HS-27A (cell line): ENCODE measurements at places on chromosomes 4 and X.
A peak's percentile ranks its signal among the peaks of the same experiment; 100 is the strongest.

GRCh38 chr4:15020502-15021286 is 18.4 kb downstream of the CPEB2 start:
- DNase-seq, result no peak

GRCh38 chr4:155966731-155967395 is 13.2 kb upstream of the CTSO start:
- DNase-seq, result no peak

GRCh38 chrX:69186651-69187050 is 21.4 kb upstream of the PJA1 start:
- DNase-seq, result no peak

- no peak for DNase-seq
These were observed at the start of gene POU3F4 for GRCh38 chrX:83508006-83508405. POU3F4 (plus strand) TSS chrX:83508290; CDS start chrX:83508325, 35 bp downstream.

- no peak for DNase-seq
These were observed 18.3 kb upstream of the RPS6KA3 start for GRCh38 chrX:20284992-20285391.

DNA sequence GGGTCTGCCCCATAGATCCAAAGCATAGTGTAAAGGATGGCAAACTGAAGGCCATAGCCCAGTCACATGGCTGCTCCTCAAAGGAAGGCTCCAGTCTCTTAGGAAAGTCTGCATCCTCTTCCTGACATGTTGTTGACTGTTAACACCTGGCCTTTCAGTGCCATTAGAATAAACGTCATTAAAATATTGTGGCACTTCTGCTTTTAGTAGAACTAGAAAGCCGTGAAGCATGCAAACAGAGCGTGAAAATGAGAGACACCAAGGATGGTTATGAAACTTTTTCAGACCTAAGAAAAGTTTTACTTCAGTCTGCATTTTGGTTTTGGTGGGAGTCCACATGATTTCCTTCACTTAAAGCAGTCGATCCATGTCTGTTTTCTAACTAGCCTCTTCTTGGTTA is 41.1 kb upstream of the AFF2 start:
- no peak for DNase-seq

- no peak for DNase-seq
These were observed 23.0 kb upstream of the DHX15 start for GRCh38 chr4:24607334-24607733.

GRCh38 chrX:43500246-43500645 is 155.9 kb upstream of the MAOA start:
- DNase-seq, result no peak

GRCh38 chr4:81472281-81473182 is 825 bp upstream of the RASGEF1B start:
- DNase-seq, result no peak

DNA sequence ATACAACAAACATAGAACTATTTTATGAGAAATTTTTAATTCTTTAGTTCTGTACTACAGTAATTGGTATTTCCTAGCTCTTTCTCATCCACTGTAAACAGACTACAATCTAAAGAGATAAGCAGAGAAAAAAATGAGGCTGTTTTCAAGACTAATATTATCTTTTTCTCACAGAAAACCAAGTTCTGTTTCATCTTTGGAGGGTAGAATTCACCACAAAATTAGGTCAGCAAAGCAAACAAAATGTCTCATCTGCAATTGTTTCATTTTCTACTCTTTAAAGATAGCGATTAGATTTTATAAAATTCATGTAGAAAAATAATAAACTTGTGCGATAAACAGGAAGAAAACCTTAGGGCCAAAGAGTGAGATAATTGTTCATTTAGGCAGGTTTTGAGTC is 10.8 kb downstream of the APOO start:
- DNase-seq, result no peak

- no peak for DNase-seq
These were observed 428.4 kb upstream of the INTU start for GRCh38 chr4:127204322-127204721.

GRCh38 chrX:10049236-10049635 is 82.1 kb downstream of the CLDN34 start:
- DNase-seq, result no peak

- DNase-seq, result no peak
These were observed 139.9 kb downstream of the FRMPD4 start for GRCh38 chrX:12278151-12278550.

- DNase-seq, result no peak
These were observed 265.2 kb downstream of the CHIC1 start for GRCh38 chrX:73828080-73828720.

GRCh38 chr4:186557061-186557460 is 1.7 kb upstream of the MTNR1A start:
- no peak for DNase-seq

DNA sequence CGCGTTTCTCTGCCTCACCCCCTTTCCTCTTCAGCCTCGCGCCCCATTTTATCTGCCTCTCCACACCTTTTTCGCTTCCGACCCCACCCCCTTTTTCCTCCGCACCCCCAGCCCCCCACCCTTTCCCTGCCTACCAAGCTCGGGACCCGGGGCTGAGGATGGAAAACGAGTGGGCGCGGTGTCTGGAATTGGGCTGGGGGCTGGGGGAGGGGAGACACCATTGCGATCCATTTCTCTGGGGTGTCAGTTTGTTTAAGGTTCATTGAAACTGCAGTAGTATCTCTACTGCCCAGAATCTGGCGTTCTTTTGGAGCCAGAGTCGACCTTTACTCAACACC is 707 bp downstream of the SLC9A6 start:
- DNase-seq, result no peak

DNA sequence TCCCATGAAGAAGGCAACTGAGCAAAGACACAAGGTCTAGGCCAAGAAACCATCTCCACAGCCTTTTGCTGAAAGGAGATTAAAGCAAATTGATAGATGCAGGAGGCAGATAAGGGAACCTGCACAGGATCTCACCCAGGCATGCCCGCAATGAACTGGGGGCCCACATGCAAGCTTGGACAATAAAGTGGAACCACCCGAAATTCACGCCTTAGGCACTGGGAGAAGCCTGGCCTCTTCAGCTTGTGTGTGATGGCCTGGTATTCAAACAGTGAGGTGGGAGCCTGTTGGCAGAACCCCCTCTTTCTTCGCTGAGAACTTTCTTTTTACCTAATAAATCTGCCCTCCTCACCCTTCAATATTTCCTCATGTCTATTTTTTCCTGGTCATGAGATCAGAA is 213.2 kb downstream of the NR3C2 start:
- no peak for DNase-seq

DNA sequence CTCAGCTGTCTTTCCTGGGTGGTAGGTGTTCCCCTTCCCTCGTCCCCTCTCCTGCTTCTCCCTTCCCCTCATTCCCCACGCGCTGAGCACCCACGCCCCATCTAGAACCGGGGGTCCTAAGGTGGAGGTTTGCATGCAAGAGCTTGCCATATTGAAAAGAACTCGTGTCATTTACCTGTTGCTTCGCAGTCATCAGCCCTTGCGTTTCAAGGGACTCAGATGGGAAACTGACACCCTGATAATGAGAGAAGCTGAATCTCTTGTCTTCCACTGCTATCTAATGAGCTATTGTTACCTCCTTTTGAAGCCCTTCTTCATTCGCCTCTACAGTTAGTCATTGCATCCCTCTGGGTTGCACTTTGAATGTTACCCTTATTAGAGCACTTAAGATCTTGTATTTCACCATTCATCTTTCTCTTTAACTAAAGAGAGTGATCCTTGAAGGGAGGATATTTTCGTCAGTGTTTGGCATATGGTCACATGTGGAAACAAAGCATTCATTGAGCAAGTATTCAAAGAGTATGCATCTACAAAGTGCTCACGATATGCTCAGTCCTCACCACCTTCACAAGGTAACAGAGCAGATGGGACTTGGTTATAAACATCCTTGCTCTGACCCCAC is 25.7 kb downstream of the ARL9 start:
- DNase-seq, result no peak

- no peak for DNase-seq
These were observed 18.1 kb downstream of the HTRA3 start for GRCh38 chr4:8287343-8288280.

DNA sequence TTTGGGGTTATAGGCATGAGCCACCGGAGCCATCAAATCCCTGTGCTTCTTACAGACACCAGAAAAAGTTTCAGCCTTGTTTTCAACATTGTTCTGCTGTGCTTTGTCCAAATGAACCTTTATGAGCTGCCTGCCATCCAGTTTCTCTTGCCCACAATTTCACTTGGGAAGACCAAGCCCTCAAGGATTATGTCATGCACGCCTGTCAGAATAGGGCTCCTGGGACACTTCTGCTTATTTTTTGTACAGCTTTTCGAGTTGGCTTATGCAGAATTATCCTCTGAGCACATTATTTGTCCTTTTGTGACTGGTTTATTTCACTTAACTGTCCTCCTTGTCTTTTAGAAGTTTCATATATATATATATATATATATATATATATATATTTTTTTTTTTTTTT is 16.2 kb downstream of the UBE2K start:
- no peak for DNase-seq

GRCh38 chr4:3285558-3286334 is 7.1 kb upstream of the RGS12 start:
- DNase-seq, result no peak

- DNase-seq, result no peak
These were observed 16.0 kb downstream of the CCNQ start for GRCh38 chrX:153582896-153583295.

- DNase-seq, result no peak
These were observed 116.3 kb downstream of the MSN start for GRCh38 chrX:65783746-65784145.

- no peak for DNase-seq
These were observed 8.0 kb upstream of the MAGEB5 start for GRCh38 chrX:26208012-26208411.

DNA sequence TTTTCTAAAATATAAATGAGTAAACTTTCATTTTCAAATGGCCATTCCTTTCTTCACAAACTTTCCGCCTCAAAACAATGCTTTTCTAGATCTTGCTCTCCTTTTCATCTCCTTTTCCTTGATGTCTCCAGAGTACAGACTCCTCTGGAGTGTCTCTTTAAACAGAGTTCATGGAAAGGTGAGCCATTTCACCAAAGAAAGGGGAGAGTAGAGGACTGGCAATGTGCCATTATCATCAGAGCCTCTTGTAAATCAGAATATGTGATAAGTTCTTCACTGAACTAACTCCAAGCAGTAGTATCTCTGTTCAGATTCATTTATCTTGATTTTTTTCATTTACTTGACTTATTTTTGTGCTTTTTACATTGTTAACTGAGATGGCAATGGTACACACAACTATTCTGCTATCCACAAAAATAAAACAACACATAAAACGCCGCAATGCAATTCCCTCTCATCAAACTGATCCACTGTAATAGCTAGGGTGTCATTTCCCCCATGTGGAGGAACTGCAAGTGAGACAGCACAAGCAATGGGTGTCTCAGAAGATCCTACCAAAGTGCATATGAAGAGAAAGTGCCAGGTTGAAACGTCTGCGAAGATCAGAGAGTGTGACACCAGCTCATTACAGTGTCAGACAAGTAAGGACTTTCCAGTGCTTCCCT is 125.4 kb downstream of the RASL11B start:
- no peak for DNase-seq

DNA sequence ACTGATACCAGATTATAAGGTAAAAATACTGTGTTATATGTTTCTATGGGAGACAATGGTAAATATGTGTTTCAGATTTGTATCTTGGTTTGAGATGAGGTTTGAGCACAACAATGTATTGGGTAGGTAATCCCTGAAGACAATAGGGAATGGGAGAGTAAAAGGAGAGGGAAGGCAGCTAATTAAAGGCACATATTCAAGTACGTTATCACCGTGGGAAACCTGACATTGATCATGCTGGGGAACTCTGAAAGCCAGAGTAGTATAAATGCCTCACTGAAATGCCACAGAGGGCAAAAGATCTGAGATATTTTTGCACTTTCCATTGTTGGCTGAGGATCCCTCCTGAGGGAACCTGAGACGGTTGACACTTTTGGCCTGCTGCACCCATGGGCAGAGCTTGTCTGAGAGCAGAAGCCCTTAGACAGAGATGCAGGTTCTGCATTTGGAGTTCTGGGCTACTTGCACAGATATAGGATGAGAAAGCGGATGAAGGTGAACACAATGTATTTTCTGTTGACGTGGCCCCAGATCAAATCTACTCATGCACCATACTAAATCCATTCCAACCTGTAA is 506.7 kb downstream of the PCDH18 start:
- no peak for DNase-seq

GRCh38 chr4:30696191-30696590 is 24.0 kb upstream of the PCDH7 start:
- no peak for DNase-seq

- DNase-seq, result peak; percentile 76
These were observed 35.7 kb downstream of the APBB2 start for GRCh38 chr4:41178372-41179370.

DNA sequence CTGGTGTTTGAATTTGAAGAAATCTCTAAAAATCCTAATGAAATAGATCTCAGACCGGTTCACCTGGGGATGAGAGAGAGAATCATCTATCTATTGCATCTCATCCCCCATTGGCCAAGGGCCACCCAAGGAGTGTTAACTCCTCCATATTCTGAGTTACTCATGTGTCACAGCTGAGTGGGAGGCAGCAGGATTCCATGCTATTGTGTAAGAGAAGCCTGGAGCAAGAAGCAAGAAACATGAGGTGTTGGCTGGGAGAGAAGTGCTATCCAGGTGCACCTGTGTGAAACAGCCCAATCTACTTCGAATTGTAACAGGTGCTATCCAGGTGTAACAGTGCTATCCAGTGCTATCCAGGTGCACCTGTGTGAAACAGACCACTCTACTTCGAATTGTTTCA is 150.3 kb upstream of the MAOA start:
- no peak for DNase-seq

DNA sequence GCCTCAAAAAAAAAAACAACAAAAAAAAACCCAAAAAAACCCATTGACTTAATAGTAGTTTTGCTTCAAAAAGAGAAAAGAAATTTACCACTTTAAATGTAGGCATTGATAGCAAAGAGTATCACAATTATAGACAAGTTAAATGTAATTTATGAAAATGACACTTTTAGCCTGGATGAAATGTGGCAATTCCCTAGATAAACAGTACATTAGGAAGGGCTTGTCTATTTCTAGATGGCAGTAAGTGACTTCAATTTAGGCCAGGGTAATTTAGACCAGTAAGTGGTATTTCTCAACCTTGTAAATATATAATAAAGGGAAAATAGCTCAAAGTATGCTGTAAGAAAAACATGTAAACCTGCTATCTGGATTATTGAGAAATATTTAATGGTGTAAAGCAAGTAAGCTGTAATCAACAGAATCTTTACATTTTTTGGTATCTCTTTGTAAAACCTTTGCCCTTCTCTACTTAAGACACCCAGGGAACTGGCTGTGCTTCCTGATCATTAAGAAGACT is 103.7 kb upstream of the RAPGEF2 start:
- DNase-seq, result no peak

- no peak for DNase-seq
These were observed 4.9 kb upstream of the SLC10A4 start for GRCh38 chr4:48478273-48478672.
